Stimulated activated CD4-positive, alpha-beta T cell treated with anti-CD3 and anti-CD28 coated beads, Interleukin-1b, Interleukin-23, amount 100 ng/mL, for 48 hours (primary cell): ENCODE measurements at places on chromosomes 1 and 21.

GRCh38 chr1:229643996-229644745 is 18.1 kb downstream of the URB2 start:
- no peak for DNase-seq

DNA sequence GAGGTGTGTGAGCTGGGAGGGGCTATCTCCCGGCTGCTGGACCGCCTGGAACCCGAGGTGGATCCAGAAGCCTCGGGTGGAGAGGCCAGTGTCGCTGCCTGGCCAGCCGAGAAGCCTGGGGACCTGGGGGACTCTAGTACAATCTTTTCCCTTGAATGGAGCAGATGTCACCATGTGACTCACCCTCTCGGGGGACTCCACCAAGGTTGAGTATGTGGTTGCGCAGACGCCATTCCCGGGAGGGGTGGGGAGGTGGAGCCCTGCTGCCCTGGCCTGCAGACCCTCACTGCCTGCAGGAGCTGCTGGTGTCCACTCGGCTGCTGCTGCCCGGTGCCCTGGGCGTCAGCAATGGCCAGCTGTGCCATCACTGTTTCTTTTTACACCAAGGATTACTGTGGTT is 40.3 kb downstream of the TP73 start:
- no peak for DNase-seq

DNA sequence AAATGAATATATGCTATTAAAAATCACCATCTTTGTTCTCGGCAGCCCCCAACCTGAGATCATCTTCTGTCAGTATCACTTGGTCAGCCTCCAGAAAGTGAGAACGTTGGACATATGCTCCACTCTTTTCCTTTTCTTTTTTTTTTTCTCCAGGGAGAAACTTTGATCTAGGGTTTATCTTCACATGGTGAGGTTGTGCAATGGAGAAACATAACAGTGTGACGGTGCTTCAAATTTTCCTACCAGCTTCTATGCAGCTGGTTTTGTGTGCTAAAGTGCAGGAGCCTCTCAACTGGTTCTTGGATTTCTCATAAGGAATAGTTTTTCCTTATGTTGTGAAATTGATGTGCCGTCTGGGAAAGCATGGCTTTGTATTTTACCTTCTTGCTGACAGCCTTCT is 1202.9 kb downstream of the NCAM2 start:
- DNase-seq, result no peak

- DNase-seq, result no peak
Observed at GRCh38 chr1:42676534-42677087, 5.6 kb upstream of the YBX1 start.

- DNase-seq, result no peak
Observed at GRCh38 chr21:34342476-34342875, 21.3 kb upstream of the KCNE2 start.

- no peak for DNase-seq
Observed at GRCh38 chr1:109151146-109151990, 37.5 kb downstream of the ELAPOR1 start.

GRCh38 chr1:239633432-239633831 is 247.1 kb downstream of the CHRM3 start:
- no peak for DNase-seq

- no peak for DNase-seq
Observed at GRCh38 chr1:232556351-232556750, 73.6 kb downstream of the SIPA1L2 start.

- no peak for DNase-seq
Observed at GRCh38 chr1:220928320-220928719, 49.1 kb downstream of the HLX start.

- no peak for DNase-seq
Observed at GRCh38 chr21:29193072-29193471, 62.6 kb downstream of the MAP3K7CL start.

- no peak for DNase-seq
Observed at GRCh38 chr1:71831646-71832045, 450.7 kb downstream of the NEGR1 start.

GRCh38 chr1:194787001-194787400 is 1600.6 kb upstream of the B3GALT2 start:
- no peak for DNase-seq

GRCh38 chr1:67711855-67712212 is 26.8 kb downstream of the GADD45A start:
- no peak for DNase-seq

- no peak for DNase-seq
Observed at GRCh38 chr1:223137455-223138085, 5.5 kb downstream of the TLR5 start.

GRCh38 chr1:160124705-160125478 is 9.3 kb downstream of the ATP1A2 start:
- no peak for DNase-seq

- DNase-seq, result no peak
Observed at GRCh38 chr1:208909011-208909984, 665.1 kb upstream of the PLXNA2 start.

GRCh38 chr1:203592156-203592555 is 34.5 kb upstream of the ATP2B4 start:
- DNase-seq, result no peak

- no peak for DNase-seq
Observed at GRCh38 chr1:53869454-53870117, 20.0 kb downstream of the YIPF1 start.

GRCh38 chr1:24709791-24710441 is 35.3 kb upstream of the CLIC4 start:
- DNase-seq, result no peak

DNA sequence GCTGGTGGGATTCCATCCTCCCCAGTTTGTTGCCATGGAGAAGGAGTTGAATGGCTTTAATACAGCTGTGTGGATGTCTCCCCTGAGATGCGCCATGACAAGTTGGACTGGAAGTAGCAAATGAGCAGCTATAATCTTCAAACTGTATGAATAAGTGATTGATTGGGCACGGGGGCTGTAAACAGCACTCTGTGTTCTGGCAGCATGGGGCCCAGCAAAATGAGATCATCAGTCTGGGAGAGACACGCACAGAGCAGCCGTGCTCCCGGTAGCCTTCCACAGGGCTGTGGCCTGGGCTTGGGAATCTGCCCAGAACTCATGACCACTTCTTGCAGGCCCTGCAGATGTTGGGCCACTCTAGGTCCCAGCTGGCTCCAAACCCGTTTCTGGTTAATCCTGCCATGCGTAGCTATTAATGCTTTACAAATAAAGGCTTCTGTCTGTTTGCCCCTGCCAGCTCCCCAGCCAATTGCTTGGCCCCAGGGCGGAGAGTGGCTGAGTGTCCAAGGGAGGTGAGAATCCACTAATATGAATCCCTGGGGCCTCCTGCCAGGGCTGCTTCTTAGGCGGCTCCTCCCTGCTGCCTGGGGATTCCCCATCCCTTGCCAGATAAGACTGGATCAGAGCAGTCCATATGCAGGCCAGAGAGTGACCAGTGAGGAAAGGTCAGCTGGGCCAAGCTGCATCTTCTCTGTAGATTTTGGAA is 642.9 kb downstream of the AJAP1 start:
- DNase-seq, result no peak

- no peak for DNase-seq
Observed at GRCh38 chr1:218616681-218617080, 271.5 kb downstream of the TGFB2 start.

- DNase-seq, result peak; percentile 39
Observed at GRCh38 chr1:38344716-38345115, 298.1 kb upstream of the POU3F1 start.

DNA sequence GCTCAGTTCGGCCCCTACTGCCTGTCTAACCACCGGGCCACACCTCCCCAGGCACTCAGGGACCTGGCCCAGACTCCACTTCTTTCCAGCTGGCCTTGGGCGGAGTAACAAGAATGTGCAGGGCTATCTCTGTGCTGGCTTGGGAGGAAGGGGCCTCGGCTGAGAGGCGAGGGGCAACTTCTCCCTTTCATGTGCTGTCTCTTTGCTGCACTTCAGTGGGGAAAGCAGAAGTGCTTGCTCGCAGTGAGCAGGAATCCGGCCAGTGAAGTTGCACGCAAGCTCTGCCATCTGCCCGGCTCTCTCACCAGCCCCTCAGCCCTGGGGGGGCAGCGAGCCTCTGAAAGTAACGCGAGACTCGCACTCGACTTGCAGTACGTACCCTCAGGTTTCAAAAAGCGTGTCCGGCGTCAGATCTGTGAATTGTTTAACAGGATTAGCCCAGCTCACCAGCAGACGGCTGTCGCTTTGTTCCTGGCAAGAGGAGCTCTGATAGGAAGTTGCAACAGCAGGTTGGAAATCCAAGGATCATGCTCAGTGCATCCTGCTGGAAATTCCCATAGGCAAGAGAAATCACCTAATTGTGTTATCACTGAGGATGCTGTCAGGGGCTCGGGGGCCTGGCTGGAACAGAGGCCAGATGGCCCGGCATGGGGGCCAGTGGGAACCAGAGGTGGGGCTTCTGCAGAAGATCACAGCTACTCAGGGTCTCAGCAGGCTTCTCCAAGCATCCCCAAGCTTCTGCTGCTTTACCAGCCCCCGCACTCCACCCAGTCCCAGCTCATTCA is 221.1 kb downstream of the NPHP4 start:
- no peak for DNase-seq

DNA sequence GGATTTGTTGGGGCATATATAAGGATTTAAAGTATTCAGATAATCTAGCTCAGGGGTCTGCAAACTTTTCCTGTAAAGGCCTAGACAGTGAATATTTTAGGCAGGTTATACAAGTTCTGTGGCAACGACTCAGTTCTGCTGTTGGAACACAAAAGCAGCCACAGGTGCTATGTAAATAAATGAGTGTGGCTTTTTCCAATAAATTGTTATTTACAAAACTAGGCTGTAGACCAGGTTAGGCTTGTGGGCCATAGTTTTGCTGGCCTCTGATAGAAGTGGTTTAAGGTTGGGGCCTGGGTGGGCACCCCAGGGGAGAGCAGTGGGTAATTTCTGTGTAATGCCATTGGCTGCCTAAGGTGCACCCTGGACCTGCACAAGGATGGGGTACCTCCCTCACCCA is 16.9 kb upstream of the IGFN1 start:
- DNase-seq, result no peak

GRCh38 chr1:57024855-57025254 is 59.0 kb upstream of the C8B start:
- no peak for DNase-seq

- no peak for DNase-seq
Observed at GRCh38 chr1:45037456-45037855, 25.4 kb downstream of the UROD start.

- no peak for DNase-seq
Observed at GRCh38 chr21:41685511-41686149, 81.2 kb downstream of the RIPK4 start.

GRCh38 chr21:15192243-15192642 is 127.4 kb upstream of the NRIP1 start:
- no peak for DNase-seq

DNA sequence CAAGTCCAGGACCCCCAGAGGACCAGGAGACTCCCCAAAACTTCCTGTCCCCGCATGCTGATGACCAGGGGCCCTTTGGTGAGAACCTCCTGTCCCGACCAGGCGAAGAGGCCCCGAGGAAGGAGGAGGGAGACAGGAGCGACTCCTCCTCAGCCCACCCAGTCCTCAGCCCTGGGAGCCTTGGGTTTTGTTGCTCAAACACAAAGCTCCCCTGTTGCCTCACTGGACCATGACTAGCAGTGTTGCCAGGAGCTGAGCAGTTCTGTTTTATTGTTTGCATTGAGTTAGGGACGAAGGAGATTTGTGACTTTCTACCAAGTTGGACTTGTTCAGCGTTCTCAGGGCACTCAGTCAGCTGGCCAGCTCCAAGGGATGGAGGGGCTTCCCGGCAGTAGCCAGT is 10.0 kb downstream of the UMODL1 start:
- DNase-seq, result no peak
